ENCODE measurements at places on chromosomes 1 and 21.

DNA sequence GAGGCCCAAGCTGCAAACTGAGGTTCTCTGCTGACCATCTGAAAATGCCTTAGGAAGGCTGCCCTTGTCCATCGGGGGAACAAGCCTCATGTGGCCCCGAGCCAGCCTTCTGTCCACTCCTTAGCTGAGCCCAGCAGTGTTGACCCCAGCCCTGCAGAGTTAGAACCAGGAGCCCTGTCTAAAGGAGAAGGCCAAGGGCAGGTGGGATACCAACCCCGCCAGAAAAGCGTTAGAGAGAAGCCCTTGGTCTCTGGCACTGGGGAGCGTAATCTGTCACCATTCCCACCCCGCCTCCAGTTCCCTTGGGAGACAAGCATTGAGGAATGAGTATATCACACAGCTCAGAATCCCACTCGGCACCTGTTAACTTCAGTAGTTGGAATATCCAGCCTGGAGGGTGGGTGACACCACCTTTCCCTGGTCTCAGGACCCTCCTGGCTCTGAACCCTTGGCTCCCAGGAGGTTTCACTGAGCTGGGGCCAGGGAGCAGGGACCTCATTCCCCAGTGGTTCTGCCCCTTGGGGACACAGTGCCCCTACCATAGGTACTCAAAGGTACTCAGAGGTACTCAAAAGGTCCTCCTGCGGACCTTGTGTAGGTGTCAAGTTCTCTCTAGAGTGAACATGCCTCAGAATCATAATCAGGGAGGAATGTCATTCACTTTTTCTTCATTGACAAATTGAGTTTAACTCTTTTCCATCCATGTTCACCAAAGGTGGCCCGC, 16.4 kb downstream of the ETS2 start:
- DNase-seq = no peak

- no peak for DNase-seq
Observed at GRCh38 chr1:52235646-52236045, 93.8 kb downstream of the ZFYVE9 start.

GRCh38 chr1:7541629-7542028, 229.5 kb upstream of the VAMP3 start:
- no peak for DNase-seq

DNA sequence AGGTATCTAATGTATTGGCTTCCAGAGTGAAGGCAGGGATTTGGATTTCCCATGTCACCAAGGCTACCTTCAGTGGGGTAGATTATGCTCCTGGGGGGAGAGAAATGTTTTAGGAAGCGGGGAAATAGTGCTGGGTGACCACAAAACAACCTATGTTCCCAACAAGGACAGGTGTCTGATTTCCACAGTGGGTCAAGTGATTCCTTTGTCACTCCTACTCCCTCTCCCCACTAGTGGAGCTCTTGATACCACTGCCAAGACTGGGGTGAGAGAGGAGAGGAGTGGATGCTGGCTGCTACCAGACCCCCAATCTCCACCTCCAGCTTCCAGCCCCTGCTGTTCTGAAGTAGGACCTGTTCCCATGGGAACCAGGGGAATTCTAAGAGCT, 104.3 kb upstream of the FAM78B start:
- DNase-seq = no peak

GRCh38 chr1:223401873-223402789, 8.9 kb downstream of the CCDC185 start:
- DNase-seq = no peak

DNA sequence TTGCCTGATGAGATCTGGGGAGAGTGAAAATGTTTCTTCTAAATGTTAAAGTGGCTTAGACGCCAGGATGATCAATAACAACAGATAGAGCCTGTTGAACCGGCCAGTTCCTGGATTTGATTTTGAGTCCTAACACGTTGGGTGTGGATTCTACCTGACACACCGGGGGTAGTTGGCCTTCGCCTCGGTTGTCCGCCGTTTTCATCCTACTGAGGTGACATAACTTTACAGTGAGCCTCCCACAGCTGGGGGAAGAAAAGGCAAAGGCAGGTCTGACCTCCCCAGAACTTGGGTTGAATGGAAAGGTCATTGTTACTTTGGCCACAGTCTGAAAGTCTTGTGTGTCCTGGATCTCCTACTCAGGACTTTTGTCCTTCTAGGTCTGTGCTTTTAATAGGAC, 1.1 kb downstream of the PGD start:
- DNase-seq = no peak

DNA sequence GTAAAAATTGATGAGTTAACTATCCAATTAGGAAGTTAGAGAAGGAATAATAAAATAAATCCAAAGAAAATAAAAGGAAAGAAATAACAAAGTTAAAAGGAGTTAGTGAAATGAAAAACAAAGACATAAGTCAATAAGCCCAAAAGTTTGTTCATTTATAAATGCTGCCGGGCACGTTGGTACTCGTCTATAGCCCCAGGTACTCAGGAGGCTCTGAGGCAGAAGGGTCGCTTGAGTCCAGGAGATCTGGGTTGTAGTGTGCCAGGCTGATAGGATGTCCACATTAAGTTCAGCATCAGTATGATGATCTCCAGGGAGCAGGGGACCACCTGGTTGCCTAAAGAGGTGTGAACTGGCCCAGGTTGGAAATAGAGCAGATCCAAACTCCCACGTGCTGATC, 35.5 kb upstream of the VANGL1 start:
- DNase-seq = no peak

- no peak for DNase-seq
Observed at GRCh38 chr1:187033693-187034390, 205.1 kb downstream of the PLA2G4A start.

GRCh38 chr1:192161976-192162375, 3.7 kb downstream of the RGS18 start:
- DNase-seq = no peak

DNA sequence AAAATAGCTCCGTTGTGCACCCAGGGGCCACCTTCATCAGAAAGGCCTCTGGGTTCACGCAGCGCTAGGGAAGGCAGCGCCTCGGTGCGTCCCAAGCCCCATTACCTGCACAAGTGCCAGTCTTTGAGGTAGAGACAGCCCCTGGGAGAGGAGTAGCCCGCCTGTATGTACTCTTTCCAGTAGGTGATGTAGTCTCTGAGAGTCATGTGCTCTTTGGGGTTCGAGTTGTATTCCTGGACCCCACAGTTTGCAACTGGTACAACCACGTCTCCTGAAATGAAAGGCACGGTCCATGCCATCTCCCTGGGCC, 601 bp downstream of the JMJD4 start:
- no peak for DNase-seq

- DNase-seq = no peak
Observed at GRCh38 chr1:7686301-7686850, 84.7 kb upstream of the VAMP3 start.

- peak; percentile 1 for DNase-seq
Observed at GRCh38 chr1:196723325-196724185, 51.1 kb upstream of the CFHR3 start.

- DNase-seq = no peak
Observed at GRCh38 chr1:25676488-25676887, 59.9 kb downstream of the MAN1C1 start.

DNA sequence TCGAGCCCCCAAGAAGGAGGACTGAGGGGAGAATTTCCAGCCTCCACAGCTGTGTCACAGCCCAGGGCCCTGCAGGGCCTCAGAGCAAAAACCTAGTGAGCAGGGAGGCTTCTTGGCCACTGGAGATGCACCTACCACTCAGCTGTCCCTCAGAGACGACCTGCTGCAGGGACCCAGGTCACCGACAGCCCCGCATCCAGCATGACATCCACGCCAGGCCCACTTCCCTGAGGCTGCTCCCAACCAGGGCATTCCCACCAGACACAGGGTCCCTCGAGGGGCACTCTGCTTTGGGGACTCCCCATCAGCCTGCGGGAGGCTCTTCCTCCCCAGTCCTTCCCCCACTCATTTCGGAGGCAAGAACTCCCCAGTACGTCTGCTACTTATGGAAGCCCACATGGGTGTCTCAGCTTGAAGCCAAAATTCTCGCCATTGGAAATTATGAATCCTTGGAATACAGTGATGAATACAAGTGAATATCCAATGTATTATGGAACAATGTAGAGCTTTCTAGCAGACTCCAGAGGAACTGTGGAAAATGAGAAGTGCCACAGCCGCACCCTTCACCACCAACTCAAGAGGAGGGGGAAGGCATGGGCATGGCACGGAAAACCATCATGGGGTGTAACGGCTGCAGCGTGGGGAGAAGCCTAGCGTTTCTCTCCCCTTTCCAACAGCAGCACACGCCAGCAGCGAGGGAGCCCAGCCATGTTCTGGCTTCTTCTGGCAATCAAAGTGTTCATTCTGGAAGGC, 6.9 kb downstream of the TFF3 start:
- no peak for DNase-seq

- no peak for DNase-seq
Observed at GRCh38 chr1:39047374-39048229, 21.5 kb downstream of the NDUFS5 start.

DNA sequence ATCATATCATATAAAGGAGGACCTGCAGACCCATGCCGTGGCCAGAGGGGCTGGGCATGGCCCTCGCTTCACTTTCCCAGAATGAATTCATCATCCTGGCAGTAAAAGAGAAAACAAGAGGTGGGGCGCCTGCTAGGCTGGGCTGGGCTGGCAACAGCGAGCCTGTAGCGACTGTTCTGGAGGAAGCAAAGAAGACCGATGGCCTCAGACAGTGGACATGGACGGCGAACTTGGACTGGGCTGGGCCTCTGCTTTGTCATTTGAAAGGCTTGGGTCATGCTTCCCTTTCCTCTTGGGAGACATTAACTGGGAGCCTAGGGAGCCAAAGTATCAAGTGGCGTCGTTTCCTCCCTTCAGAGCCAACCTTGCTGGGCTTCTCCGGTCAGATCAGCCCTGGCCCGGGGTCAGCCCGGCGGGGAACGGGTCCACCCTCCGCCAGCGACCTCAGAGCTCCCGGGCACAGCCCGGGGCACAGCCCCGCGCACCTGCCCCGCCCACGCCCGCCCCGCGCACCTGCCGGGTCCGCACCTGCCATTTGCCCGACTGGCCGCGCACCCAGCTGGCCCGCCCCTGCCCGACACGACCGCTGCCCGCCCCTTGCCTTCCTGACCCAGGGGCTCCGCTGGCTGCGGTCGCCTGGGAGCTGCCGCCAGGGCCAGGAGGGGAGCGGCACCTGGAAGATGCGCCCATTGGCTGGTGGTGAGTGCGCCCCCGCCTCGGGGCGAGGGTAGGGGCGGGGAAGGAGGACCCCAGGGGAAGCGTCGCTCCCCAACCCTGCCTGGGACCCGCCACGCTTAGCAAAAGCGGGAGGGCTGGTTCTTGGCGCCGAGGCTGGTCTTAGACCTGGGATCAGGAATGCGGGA, at the start of gene FAM3B:
Gene FAM3B, plus strand, starts transcription at position 602 of the 863 bp plus-strand sequence. Its CDS starts 79 bp downstream, at position 681.
- no peak for DNase-seq

DNA sequence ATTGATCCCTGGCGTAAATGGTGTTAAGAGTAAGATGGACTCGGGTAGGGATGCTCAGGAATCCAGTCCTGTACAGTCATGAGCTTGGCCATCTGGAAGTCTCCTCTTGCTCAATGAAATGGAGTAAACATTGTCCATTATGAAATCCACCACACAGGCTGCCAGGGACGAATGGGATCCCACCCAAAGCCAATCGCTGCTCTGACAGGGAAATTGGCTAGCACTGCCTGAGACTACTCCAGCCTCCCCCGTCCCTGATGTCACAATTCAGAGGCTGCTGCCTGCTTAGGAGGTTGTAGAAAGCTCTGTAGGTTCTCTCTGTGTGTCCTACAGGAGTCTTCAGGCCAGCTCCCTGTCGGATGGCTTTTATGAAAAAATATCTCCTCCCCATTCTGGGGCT, at the start of gene HSD11B1:
Gene HSD11B1, plus strand, starts transcription at position 263 of the 400 bp plus-strand sequence. Its CDS starts 97 bp downstream, at position 360.
- no peak for DNase-seq

GRCh38 chr1:21666576-21667320, 2.4 kb downstream of the RAP1GAP start:
- DNase-seq = no peak

DNA sequence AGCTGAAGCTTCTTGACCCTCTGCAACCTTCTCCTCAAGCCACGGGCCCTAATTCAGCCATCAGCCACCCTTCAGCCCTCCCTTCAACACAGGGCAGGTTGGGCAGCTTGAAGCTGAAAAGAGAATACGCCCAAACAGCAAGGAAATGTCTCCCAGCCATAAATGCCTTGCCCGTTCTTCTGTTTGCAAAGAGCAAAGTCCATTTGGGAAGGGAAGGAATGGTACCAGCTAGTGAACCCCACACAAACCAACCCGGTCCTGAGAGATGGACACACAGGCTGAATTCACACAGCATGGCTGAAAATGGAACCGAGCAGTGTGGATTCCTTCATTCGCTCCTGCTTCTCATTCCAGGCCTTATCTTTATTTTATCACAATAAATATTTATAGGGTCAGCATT, 11.5 kb downstream of the PLEKHA6 start:
- no peak for DNase-seq

DNA sequence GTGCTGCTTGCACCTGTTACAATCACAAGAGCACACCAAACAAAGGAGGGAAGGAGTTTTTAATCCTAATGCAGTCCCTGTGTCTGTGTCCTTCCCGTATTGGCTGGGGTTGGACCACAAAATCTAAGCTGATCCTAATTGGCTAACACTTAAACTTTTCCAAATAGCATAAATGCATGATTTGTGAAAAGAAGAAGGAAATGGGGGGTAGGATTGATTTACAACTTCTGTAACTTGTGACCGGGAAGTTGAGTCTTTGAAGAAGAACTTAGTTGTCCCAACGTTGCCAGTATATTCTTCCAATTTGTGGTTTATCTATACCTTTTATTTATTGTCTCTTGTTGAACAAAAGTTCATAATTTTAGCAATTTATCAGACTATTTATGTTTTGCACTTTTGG, 11.8 kb upstream of the IPP start:
- no peak for DNase-seq

- no peak for DNase-seq
Observed at GRCh38 chr1:196650403-196650802, 1.4 kb upstream of the CFH start.

GRCh38 chr21:34073749-34074282, 438 bp downstream of the MRPS6 start:
- DNase-seq = peak; percentile 44

DNA sequence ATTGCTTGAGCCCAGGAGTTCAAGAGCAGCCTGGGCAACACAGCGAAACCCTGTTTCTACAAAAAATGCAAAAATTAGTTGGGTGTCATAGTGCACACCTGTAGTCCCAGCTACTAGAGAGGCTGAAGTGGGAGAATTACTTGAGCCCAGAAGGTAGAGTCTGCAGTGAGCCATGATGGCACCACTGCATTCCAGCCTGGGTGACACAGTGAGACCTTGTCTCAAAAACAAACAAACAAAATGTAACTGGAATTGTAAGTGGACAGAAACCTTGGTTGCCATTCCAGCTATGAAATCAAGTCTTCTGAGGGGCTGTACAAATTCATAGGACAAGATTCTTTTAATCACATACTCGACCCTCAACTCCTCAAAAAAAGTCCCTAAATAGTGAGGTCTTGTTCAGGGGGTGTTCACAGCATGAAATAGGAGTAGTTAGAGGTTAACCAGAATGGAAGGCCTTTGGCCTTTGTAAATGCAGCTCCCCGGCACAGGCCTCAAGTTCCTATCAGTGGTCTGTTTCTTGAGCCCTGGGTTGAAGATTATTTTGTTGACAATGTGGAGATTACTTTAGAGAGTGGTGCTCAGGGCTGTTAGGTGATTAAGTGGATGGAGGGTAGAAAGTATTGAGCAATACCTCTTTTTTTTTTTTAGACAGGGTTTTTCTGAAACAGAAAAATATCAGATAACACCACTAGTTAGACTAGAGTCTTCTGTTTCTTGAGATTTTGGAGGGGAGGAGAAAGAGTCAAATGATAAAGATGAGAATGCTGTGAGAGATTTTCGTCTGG, 138.7 kb upstream of the ZNF648 start:
- DNase-seq = no peak

GRCh38 chr21:28943631-28944030, 49.0 kb downstream of the LTN1 start:
- DNase-seq = no peak
